ENCODE measurements at places on chromosomes 4 and X. TPM values are rescaled to one million over a fixed set of nuclear protein-coding genes. Genes with fewer than 3 reads are reported as not detected.

GRCh38 chr4:145481942-145482208 is 222 bp downstream of the SMAD1 start:
- DNase-seq: no peak

GRCh38 chr4:180578175-180578574 is 1665.0 kb upstream of the TENM3 start:
- DNase-seq: no peak

TKTL1 gene
- total RNA-seq: 1.5 TPM

GAGE12J gene
- total RNA-seq: not detected

NHS gene
- total RNA-seq: 0.81 TPM
